ENCODE measurements at places on chromosomes 12 and 14. TPM values are rescaled to one million over a fixed set of nuclear protein-coding genes. Genes with fewer than 3 reads are reported as not detected.

The ANG gene
- total RNA-seq = 2.5 TPM

The OASL gene
- 13.6 TPM for total RNA-seq

GRCh38 chr14:94893411-94894160, 123.7 kb upstream of the GSC start:
- no peaks in the 10 kb centered on the region for H3K36me3 ChIP-seq
- H3K27ac ChIP-seq = no peak overlapping the region
- DNase-seq = no peak
- no peaks in the 10 kb centered on the region for H3K4me1 ChIP-seq
- H3K4me3 ChIP-seq = no peak overlapping the region

DNA sequence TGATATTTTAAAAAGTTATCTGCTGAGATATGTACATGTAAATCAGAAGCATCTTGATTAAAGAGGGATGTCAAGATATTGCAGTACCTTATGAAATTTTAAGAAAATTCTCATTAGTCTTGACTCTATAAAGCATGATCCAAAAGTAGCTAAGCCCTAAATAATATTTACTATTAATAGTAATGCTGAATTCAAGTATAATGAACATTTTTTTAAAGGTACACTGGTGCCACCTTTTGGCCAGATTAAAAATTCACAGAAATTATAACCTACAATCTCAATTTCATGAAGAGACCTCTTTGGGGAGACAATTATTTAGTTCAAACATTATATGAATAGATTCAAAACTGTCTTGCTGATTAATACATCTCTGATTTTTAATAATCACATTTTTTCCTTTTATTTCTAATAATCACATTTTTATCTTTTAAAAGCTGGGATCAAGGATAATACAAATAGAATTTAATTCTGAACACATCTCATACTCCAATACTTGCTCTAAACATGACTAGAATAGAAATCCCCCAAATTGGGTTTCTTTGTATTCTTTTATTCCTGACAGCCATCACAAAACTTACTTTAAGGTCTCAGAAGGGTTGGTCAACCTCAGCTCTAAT, 13.4 kb downstream of the AKAP5 start:
- H3K4me1 ChIP-seq = peaks cover 24% of the 10 kb centered on the region
- no peaks in the 10 kb centered on the region for H3K27me3 ChIP-seq
- no peak for DNase-seq
- H3K4me3 ChIP-seq = no peak overlapping the region
- H3K27ac ChIP-seq = peak overlapping the region; percentile 54
- peaks cover 5% of the 10 kb centered on the region for H3K36me3 ChIP-seq

The NRL gene
- total RNA-seq = 5.2 TPM

The SINHCAF gene
- 189 TPM for total RNA-seq

GRCh38 chr12:109777544-109777943, 55.7 kb downstream of the TRPV4 start:
- peak; percentile 55 for DNase-seq
- peak overlapping the region; percentile 39 for H3K4me3 ChIP-seq
- peak overlapping the region; percentile 59 for H3K27ac ChIP-seq
- no peaks in the 10 kb centered on the region for H3K36me3 ChIP-seq

DNA sequence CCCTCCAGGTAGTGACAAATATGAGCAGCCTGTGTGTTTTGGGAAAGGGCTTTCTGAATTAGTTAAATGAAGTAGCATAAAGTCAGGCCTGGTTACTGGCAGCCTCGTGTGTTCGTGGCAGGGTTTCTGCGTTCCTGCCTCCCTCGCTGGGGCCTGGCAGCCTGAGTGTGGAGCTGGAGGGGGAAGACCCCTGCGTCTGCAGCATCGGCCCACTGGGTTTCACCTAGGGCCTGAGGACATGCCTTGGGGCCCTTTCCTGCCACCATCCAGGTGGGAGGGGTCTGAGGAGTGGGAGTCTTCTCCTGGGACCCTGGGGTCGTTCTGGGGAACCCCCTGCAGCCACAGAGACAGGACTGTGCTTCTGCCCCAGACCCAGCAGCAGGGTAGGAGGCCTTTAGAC, 20.4 kb upstream of the AMN start:
- H3K27ac ChIP-seq = peak overlapping the region; percentile 32
- H3K36me3 ChIP-seq = peaks cover 34% of the 10 kb centered on the region
- DNase-seq = no peak

DNA sequence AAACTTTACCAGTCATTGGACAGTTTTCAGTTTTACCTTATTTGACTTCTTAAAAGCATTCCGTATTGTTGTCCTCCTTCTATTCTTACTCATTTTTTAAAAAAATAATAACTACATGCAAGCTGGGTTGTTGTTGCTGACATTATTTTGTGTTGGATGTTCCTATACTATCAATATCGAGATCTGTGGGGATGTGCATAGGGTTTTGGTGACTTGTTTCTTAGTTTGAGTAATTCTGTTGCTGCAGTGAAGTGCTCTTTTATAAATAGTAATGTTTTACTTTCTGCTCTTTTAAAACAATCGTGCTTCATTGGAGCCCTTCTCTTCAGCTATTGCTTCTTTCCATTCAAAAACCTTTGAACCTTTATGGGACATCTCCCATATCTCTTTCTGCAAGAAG, 79.4 kb downstream of the METTL25 start:
- peaks cover 8% of the 10 kb centered on the region for H3K36me3 ChIP-seq
- no peak overlapping the region for H3K27ac ChIP-seq
- peaks cover 10% of the 10 kb centered on the region for H3K4me1 ChIP-seq
- DNase-seq = no peak

DNA sequence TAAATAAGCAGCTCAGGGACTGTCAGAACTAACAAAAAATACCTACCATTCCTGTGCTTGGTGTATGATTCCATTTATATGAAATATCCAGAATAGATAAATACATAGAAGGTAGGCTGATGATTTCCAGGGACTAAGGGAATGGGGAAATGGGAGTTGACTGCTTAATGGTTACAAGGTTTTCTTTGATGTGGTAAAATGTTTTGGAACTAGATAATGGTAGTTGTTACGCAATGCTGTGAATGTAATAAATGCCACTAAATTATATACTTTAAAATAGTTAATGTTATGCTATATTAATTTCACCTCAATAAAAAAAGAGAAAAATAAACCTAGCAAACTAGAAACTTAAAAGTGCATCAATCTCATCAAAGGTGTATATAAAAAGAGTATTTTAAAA, 41.1 kb downstream of the CEP83 start:
- DNase-seq = no peak
- no peaks in the 10 kb centered on the region for H3K27me3 ChIP-seq
- no peak overlapping the region for H3K27ac ChIP-seq
- peaks cover 12% of the 10 kb centered on the region for H3K36me3 ChIP-seq
- no peaks in the 10 kb centered on the region for H3K4me1 ChIP-seq
- no peak overlapping the region for H3K4me3 ChIP-seq

- H3K36me3 ChIP-seq = no peaks in the 10 kb centered on the region
- no peak overlapping the region for H3K4me3 ChIP-seq
- no peak for DNase-seq
Observed at GRCh38 chr12:69932676-69933552, 107.9 kb downstream of the MYRFL start.

DNA sequence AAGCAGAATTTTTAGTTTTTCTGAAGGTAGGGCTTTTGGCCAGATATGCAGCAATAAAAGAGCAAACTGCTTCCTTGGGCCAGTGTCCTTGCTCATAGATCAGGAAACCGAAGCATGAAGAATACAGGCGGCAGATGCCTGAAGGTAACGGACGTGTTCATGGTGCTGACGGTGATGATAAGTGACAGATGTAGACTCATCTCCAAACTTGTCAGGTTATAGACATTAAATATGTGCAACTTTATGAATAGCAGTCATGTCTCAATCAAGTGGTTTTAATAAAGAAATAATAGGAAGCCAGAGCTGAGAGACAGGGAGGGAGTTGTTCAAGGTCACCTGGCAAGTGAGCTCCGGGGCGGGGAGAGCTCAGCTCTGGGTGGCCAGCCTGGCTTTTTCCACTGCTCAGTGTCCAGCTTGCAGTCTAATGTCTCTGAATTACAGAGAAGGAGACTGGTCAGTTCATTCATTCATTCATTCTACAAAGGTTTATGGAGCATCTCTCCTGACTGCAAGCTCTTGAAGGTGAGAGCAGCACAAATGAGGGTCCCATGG, 1.0 kb downstream of the SERPINA5 start:
- H3K27me3 ChIP-seq = no peaks in the 10 kb centered on the region
- H3K36me3 ChIP-seq = no peaks in the 10 kb centered on the region
- H3K27ac ChIP-seq = no peak overlapping the region
- no peak for DNase-seq
- H3K4me3 ChIP-seq = no peak overlapping the region

GRCh38 chr14:93082576-93083001, 33.1 kb downstream of the ITPK1 start:
- no peaks in the 10 kb centered on the region for H3K36me3 ChIP-seq
- no peaks in the 10 kb centered on the region for H3K27me3 ChIP-seq
- H3K27ac ChIP-seq = no peak overlapping the region
- H3K4me3 ChIP-seq = no peak overlapping the region
- no peak for DNase-seq

DNA sequence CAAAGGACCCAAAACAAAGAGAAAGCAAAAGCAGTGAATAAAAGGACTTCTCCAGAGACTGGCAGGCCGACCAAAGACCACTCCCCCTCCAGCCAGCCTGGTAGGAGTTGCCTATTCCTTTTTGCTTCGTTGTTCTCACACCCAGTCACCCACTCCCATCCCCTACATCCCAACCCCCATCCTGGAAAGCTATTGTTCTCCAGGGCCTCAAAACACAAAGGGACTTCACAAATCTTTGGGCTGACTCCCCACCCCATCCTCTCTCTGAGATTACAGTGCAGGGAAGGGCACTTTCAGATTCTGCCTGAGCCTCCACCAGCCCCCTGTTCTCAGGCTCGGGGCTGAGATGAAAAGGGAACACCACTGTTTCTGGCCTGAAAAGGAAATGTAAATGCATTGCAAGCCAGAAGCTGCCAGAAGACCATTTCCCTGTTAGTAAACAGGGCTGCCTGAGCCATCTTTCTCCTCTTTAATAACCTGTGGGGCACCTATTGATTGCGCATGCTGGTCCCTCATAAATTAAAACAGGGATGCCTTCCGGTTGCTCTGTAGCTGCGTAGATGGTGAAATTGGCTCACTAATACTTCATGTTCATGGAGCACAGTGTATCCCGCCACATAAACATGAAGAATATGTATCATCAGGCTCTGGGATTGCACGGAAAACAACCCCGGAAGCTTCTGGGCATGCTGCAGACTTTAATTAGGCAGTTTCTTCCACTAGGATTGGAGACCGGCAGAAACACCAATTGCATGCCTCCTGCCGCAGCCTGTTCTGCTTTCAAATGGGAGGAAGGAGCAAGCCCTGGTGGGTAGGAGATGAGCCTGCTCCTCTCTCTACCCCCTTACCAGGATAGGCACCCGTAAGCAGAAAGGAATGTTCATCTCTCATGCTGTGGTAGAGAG, 130.3 kb upstream of the FUT8 start:
- DNase-seq = no peak
- no peaks in the 10 kb centered on the region for H3K27me3 ChIP-seq

The ATP23 gene
- total RNA-seq = 26.3 TPM

DNA sequence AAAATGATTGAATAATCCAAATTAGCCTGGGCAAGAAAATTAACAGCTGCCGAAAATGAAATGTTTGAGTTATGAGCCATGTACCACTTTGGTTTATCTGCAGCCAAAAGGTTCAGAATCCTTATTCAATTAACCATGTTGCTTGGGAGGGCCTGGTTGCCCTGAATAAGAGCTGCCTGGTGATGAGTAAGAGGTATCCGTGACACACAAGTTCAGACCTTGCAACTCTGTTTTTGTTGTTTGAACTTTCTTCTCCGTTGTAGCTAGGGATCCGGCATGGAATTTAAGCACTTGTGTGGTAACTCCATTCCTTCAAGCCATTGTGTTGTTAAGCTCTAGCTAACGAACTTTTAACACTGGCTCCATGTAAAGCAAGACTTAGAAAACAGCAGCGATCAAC, 35.7 kb downstream of the FOXA1 start:
- peaks cover 5% of the 10 kb centered on the region for H3K36me3 ChIP-seq
- no peaks in the 10 kb centered on the region for H3K4me1 ChIP-seq
- H3K27me3 ChIP-seq = no peaks in the 10 kb centered on the region
- no peak for DNase-seq

DNA sequence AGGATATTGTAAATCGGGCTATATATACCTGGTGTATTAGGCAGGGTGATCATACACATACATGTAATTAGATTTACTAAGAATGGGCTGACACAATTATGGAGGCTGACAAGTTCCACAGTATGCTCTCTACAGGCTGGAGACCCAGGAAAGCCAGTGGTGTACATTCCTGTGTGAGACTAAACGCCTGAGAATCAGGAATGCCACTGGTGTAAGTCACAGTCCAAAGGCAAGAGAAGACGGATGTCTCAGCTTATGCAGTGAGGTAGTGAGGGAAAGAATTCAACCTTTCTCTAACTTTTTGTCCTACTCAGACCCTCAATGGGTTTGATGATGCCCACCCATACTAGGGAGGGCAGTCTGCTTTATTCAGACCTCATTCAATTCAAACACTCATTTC, 57.1 kb downstream of the METTL25 start:
- H3K27me3 ChIP-seq = no peaks in the 10 kb centered on the region
- peaks cover 6% of the 10 kb centered on the region for H3K36me3 ChIP-seq
- H3K4me3 ChIP-seq = no peak overlapping the region
- DNase-seq = no peak

DNA sequence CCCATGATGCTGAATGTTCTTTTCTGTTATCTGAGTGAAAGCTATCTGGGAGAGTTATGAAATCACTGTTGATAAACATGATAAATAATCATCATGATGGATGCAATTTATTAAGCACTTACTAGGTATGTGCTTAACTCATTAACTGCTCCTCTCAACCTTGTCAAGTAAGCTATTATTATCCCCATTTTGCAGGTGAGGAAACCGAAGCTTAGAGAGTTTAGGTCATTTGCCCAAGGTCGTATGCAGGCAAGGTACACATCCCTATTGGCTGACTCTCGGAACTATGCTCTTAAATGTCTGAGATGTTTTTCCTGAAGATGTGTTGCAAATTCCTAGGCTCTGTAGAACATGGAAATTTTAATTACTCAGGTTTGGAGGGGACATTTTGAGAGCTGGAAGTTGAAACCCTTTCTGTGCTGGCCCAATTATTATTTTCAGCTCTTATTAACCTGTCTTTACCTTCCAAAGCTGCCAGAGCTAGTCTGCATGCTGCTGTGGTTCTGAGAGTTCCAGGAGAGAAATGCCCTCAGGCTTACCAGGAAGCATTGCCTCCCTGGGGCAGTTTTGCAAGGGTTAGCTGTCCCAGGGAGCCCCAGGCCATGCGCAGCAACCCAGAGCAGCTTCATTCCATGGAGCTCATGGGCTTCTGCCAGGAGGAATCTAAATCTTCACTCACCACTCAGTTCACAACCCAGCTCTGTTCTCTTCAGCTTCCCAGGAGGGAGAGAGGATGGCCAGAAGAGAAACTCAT, 55.6 kb upstream of the OAS1 start:
- H3K4me3 ChIP-seq = no peak overlapping the region
- H3K27me3 ChIP-seq = peaks cover 59% of the 10 kb centered on the region
- H3K36me3 ChIP-seq = no peaks in the 10 kb centered on the region

All from activated T-cell treated with anti-CD3 and anti-CD28 coated beads, Interleukin-2, amount 50 U/mL, for 72 hours (primary cell).